H54 (cell line): ENCODE measurements at places on chromosomes 2 and 18.

DNA sequence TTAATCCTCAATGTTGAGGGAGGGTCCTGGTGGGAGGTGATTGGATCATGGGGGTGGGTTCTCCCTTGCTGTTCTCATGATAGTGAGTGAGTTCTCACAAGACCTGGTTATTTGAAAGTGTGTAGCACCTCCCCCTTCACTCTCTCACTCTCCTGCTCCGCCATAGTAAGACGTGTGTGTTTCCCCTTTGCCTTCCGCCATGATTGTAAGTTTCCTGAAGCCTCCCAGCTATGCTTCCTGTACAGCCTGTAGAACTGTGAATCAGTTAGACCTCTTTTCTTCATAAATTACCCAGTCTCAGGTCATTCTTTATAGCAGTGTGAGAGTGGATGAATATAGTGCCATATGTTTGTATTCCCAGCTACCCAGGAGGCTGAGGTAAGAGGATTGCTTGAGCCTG lies 9.6 kb downstream of the IL1B start:
- no peak for DNase-seq

- DNase-seq = no peak
These were observed 208.1 kb downstream of the KLHL29 start for GRCh38 chr2:23592898-23593751.

GRCh38 chr18:14908541-14908940 lies 160.6 kb downstream of the ANKRD30B start:
- DNase-seq = no peak

DNA sequence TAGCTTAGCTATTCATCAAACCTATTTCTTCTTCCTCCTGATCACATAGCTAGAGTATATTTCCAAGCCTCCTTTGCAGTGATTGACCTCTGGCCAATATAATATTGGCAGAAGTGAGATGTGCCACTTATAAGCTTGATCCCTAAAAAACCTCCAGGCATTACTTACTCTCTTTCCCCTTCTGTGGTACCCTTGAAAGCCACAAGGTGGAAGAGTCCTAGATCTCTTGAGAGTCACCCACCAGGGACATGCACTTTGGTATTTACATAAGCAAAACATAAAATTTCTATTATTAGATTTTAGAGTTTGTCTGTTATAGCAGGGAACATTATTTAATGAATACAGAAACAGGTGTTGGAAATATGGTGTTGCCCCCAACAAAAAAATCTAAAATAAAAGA lies 112.0 kb downstream of the EXOC6B start:
- DNase-seq = no peak

GRCh38 chr2:173931751-173932150 lies 33.4 kb downstream of the SP3 start:
- no peak for DNase-seq

GRCh38 chr2:1071650-1072049 lies 121.0 kb downstream of the SNTG2 start:
- no peak for DNase-seq

DNA sequence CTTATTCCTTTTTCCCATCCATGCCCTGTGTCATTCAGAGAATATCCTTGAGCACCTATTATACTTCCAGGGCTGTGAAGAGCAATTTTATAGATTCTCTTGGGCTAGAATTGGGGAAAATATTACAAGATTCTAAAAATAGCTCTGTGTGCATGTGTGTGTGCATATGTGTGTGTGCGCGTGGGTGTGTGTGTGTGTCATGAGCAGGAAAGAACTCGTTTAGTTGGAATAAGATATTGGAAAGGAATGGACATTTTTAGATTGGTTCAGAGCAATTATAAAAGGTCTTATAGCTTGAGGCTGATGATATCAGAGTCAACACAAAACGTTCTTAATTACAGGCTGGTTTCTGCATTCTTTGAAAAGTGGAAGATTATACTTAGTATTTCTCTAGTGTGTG lies 212.1 kb upstream of the COPS8 start:
- DNase-seq = no peak

GRCh38 chr18:79438898-79439627 lies 43.3 kb downstream of the NFATC1 start:
- no peak for DNase-seq

- no peak for DNase-seq
These were observed 11.4 kb upstream of the ZAP70 start for GRCh38 chr2:97701851-97702465.

DNA sequence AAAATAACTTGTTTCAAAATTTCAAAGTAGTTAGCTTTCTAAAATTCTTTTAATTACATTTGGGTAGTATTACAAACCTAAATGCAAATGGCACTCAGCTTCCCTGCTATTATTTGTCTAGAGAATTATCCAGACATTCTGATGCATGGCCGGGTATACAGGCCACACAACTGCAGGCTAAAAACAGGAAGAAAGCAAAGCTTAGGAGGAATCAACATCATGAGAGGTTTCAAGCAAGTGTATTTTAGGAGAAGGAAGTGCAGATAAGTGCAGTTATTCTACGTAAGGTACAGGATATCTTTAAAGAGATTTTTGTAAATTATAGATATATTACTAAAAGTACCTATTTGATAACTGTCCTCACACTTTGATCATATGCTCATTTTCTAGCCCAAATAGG lies 46.8 kb upstream of the RNU4ATAC start:
- no peak for DNase-seq

- no peak for DNase-seq
These were observed 39.3 kb upstream of the SERPINB2 start for GRCh38 chr18:63848159-63848558.

- DNase-seq = no peak
These were observed 40.0 kb downstream of the GORASP2 start for GRCh38 chr2:170969030-170969429.

GRCh38 chr2:54572262-54572635 lies 116.1 kb downstream of the SPTBN1 start:
- DNase-seq = peak; percentile 33

- DNase-seq = no peak
These were observed 27.5 kb upstream of the ZNF516 start for GRCh38 chr18:76522551-76522950.

GRCh38 chr2:2805263-2805662 lies 474.2 kb upstream of the MYT1L start:
- DNase-seq = no peak

- DNase-seq = no peak
These were observed 63.2 kb downstream of the POLR1A start for GRCh38 chr2:86042256-86043168.

DNA sequence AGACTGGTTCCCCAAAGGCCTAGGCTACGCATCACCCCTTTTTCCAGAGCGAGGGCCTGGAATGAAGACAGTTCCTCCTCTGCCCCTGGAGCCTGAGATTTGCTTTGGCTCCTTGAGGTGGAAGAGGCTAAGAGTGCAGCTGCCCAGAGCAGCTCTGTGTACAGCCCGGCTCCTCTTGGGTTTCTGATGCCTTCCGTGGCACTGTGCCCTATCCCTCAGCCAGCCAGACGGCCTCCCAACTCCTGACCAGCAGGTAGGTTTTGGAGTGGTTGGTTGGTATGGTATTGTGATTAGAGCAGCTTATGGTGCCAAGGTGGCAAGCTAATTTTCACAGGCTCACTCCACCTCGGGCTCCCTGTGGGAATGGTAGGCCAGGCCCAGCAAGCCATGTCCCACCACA lies 112.2 kb downstream of the TANC1 start:
- no peak for DNase-seq

GRCh38 chr2:179024445-179024844 lies 25.5 kb downstream of the CCDC141 start:
- no peak for DNase-seq

- DNase-seq = no peak
These were observed 116.1 kb upstream of the ZNF516 start for GRCh38 chr18:76610933-76611749.

- DNase-seq = no peak
These were observed 25.6 kb upstream of the ZC3H15 start for GRCh38 chr2:186460465-186460864.

DNA sequence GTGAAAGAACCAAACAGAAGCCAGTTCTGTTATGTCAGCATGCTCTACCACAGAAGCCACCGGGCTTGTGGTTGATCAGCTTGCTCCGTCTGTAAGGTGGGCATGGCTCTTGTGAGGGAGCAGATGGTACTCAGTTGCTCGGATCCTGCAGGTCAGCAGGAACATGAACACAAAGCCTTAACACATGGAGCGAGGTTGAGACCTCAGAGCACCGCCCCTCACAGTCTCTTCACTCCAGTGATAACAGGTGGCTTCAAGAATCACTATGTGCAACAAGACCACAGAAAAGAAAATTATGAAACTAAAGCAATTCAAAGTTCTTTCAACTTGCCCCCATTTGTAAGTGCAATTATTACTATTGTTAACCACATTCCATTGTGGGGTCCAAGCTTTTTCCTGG lies 72.1 kb downstream of the OSBPL6 start:
- no peak for DNase-seq

GRCh38 chr2:145228506-145228905 lies 708.6 kb upstream of the ZEB2 start:
- DNase-seq = no peak

DNA sequence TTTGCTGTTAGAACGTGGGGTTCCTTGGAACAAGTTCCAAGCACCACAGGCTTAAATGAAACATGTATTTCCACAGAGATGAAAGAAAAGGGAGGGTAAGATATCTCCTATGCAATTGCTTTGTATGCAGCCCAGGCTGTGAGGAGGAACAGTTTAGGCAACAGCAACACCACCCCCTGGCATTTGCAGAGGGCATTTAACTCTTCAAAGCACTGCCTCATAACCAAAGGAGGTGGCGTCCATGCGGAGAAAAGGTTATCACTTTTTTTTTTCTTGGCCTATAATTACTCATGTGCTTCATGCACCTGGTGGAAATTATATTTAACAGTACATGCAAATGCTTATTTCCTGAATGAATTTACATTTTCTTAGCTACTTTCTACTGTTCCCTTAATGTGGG lies 286.0 kb downstream of the LPIN1 start:
- DNase-seq = no peak

- DNase-seq = no peak
These were observed 49.2 kb downstream of the SIGLEC15 start for GRCh38 chr18:45874491-45875184.

DNA sequence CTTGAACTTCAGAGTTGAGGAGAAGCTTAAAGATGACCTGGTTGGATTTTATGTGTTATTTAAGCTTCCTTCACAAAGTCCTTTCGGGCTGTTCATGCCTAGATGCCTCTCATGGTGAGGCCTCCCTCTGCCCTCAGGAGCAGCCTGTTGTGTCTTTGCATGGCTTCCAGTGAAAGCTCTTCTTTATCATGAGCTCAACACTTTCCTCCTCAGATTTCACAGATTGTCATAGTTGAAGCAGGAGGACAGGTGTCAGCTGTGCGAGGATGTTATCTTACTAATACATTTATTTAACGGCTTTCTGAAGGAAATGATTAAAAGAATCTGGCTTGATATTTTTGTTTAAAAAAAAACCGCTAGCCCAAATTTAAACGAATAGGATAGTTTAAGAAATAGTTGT lies 48.8 kb upstream of the ITSN2 start:
- DNase-seq = no peak

DNA sequence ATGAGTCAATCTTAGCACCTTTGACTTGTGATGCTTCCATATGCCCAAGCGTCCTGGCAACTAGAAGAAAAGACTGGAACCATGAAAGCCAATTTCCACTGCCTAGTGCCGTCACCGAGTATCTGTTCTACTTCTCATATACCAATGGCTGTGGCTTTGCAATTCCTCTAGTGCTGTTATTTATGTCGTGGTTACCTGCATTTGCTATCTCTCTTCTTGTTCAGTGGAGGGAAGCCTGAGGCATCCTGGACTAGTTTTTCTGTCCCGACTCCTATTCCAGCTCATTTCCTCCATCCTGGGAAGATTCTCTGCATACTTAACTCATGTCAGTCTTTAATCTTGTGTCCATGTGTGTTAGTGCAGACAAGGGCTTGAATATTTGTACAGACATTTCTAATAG lies 117.9 kb downstream of the FEZ2 start:
- DNase-seq = no peak

- DNase-seq = no peak
These were observed 86.5 kb upstream of the EPB41L3 start for GRCh38 chr18:5630057-5630899.

- DNase-seq = no peak
These were observed 120.7 kb downstream of the KCNF1 start for GRCh38 chr2:11032396-11032795.

GRCh38 chr2:177030451-177031105 lies 182.0 kb upstream of the HNRNPA3 start:
- no peak for DNase-seq

DNA sequence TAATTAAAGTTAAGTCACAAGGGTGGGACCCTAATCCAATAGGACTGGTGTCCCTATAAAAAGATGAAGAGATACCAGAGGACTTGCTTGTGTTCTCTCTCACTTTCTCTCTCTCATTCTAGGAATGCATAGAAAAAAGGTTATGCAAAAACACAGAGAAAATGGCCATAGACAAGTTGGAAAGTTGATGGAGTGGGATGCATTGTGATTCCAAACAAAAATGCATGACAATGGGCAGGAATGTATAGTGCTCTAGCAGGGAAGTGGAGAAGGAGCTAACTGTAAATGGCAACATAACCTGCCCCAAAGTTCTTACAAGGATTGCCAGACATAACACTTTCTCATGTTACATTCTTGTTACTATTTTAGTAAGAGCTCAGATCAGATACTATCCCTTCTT lies 301.6 kb upstream of the LRATD1 start:
- no peak for DNase-seq

- DNase-seq = no peak
These were observed 1.6 kb upstream of the RTP5 start for GRCh38 chr2:241867776-241868420.

GRCh38 chr18:23198217-23198845 lies 63.0 kb downstream of the CABLES1 start:
- no peak for DNase-seq

- peak; percentile 85 for DNase-seq
These were observed 139.0 kb downstream of the DDX1 start for GRCh38 chr2:15730545-15731212.

- no peak for DNase-seq
These were observed 46.9 kb upstream of the KCNH7 start for GRCh38 chr2:162885281-162886070.

DNA sequence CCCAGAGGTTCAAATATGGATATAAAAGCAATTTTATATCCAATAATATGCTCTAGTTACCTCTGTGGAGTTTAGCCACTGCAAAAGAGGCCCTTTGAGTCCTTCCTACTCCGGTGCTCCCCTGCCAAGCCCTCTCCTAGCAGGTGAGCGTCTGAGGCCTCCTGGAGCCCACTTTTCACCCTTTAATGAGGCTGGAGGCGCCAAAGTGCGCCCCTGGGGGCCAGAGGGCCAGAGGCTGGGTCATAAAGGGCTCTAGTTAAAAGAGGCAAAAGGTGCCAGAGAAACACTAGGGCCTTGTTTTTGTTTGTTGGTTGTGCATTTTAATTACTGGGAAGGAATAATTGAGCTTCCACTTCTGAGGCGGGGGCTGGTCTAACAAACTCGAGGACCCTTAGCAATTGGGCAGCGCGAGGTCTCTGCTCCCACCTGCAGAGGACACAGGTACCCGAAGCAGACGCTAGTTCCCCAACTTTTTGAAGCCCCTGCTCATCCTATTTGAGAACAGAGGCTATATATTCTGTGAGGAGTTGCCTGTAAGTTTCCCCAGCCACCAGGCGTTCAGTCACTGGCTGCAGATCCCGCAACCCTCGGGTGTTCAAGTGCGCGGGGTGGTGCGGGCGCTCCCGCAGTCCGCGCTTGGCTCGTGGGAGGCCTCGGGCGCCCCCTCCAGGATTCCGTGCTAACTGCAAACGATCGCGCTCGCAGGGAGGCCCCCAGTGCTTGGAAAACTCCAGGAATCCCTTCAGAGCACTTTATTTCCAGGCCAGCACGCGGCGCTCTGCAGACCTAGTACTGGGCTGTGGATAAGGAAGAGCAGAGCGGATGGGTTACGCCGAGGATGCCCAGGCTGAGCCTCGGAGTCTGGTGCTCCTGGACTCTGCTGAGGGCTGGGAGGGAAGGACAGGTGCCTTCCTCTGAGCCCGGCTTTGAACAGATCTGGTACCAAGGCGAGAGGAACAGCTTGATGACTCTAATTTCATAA lies 14.1 kb downstream of the MSGN1 start:
- peak; percentile 66 for DNase-seq
